ENCODE measurements at places on chromosomes 4 and X.

DNA sequence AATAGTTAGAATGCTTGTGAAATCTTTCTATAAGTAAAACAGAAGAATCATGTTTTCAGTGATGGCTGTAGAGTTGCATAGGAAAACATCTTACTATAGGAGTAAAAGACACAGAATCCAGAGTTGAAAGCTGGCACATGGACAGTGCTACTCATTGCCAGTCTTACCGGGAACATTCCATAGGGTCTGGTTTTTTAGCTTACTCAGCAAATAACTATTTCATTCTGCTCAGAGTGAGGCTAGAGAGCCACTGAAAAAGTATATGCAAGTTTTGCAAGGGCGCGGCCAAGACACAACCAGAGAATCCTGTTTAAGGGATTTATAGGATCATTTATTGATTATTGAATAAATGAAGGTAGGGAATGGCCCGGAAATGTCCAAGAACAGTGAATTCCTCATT, 60.3 kb downstream of the MTHFD2L start:
- no peak for DNase-seq

DNA sequence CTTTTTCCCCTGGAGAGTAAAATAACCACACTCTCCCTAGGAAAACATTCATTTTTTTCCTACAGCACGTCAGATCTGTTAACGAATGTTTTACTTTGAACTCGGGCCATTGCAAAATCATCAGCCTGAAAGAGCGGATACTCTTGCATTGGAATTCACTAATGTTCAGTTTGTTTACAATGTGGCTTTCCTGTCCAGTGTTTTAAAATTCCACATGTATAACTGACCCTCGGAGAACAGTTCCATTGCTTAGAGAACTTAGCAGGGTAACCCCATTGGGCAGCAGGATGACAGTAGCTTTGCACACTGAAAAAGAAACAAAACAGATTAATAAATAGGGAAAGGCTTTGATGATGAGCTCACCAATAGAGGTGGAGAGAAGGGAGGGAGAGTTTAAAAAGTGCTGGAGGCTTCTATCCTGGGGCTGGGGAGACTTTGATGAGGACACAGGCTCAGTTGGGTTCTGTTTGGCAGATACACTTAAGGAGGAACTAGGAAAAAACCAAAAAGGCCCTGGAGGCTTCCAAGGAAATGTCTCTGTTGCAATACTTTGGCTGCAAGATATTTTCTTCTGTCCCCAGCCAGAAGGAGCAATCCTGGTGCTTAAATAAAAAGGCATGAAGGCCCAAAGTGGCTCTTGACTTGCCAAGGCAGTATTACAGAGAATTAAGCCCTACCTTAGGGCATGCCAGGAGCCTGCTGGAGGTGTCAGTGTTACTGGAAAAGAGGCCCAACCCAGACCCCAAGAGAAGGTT, 143.1 kb downstream of the ARSF start:
- DNase-seq = no peak

DNA sequence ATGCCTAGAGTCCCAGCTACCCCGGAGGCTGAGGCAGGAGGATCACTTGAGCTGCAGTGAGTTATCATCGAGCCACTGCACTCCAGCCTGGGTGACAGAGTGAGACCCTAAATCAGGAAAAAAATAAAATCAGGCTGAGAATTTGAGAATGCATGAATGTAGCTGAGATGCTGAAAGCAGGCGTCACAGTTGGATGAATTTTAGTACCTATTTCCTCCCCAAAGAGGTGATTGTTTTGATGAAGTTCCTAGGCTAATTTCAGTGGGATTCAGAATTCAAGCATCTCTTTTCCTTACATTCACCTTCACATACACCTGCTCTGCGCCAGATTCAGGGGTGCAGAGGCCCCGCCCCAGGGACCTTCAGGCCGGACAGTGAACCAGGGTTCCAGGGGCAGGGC, 3.2 kb downstream of the CFAP99 start:
- no peak for DNase-seq

- no peak for DNase-seq
Measured at GRCh38 chr4:144754562-144755410, 108.8 kb downstream of the HHIP start.

- no peak for DNase-seq
Measured at GRCh38 chrX:13064599-13065143, 20.3 kb upstream of the FAM9C start.

- DNase-seq = no peak
Measured at GRCh38 chr4:10048941-10049697, 27.8 kb upstream of the SLC2A9 start.

DNA sequence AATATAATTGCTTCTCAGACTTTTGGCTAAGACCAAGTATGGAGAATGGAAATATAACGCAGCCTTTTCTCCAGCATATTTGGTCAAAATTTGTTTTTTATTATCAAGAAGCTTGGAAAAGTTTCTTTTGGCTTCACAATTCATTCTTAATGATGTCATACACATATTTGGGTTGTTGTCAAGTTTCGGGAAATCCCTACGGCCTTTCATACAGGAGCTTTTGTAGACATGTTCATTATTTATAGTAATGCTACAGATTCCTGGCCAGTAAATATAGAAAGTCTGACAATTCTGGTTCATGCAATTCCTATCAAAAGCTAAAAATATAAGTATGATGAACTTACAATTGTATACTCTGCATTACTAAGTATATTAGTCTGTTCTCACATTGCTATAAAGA, 112.9 kb downstream of the IRF2 start:
- DNase-seq = no peak

DNA sequence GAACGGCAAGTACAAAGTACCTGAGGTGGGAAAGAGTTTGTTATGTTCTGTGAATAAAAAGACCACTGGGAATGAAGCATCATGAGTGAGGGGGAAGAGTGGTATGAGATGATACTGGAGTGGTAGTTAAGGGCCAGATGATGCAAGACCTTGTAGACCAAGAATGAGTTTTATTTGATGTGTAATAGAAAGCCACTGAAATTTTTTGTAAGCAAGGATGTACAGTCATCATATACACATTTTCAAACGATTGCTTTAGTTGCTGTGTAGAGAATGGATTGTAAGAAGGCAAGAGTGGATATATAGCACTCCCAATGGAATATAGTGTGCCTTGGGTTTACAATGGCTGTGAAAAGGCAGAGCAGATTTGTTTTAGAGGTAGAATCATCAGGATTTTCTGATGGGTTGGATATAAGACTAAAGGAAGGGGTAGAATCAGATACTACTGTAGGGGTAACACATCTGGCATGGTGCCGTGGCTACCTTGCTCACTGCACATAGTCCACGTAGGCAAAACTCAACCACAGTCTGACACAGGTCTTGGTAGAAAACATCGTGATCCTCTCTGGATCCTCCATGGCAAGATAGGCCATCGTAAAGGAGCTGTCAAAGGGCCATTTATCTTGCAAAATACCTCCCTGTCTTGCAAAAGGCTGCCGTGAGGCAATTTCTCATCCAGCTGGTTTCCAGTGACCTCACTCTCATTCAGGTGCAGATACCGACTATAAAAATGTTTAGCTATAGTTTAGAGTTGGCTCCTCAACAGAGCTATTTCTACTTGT, 14.9 kb downstream of the TIFA start:
- no peak for DNase-seq

Data from CD4-positive, alpha-beta T cell treated with Interleukin-15 for 4 hours (primary cell).